ENCODE measurements at places on chromosomes 5 and 9.

DNA sequence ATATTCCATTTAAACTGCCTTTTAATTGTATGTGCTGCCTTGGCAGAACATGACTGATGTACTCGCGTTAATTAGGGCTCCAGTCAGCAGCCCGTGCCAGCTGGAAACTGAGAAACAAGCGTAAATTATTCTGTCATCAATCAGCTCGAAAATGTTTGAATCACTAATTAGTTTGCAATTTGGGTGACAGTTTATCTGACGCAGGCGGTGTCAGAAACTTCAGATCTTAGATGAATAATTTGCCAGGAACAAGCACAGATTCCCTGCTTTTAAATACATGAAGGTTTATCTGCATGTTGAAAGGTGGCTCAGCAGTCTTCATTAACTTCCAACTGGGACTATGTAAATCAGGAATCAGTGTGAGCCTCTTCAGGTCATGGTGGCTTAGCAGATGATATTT is 176.0 kb upstream of the TLE4 start:
- no peak for DNase-seq

- DNase-seq, result no peak
Measured at GRCh38 chr5:14009575-14009974, 65.1 kb upstream of the DNAH5 start.

- no peak for DNase-seq
Measured at GRCh38 chr5:157951673-157952373, 92.9 kb upstream of the CLINT1 start.

DNA sequence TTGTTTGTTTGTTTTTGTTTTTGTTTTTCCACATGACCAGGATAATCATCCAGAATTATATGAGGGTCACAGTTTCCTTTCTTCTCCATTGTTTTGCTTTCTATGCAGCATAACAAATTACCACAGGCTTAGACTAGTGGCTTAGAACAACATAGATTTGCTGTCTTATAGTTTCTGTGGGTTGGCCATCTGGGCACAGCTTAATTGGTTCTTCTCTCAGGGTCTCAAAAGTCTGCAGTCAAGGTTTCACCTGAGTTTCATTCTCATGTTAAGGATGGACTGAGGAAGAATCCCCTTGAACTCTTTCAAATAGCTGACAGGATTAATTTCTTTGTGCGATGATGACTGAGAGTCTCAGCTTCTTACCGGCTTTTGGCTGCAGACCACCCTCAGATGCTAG is 559.8 kb downstream of the PRDM9 start:
- DNase-seq, result no peak

- no peak for DNase-seq
Measured at GRCh38 chr5:13212886-13213285, 731.6 kb downstream of the DNAH5 start.
